ENCODE measurements at places on chromosomes 12 and 14. TPM values are rescaled to one million over a fixed set of nuclear protein-coding genes. Genes with fewer than 3 reads are reported as not detected.

PLEKHH1 gene
- 11.3 TPM for total RNA-seq

P2RX7 gene
- total RNA-seq: 5.1 TPM

IFI27 gene
- 24.2 TPM for total RNA-seq

BEGAIN gene
- 10.1 TPM for total RNA-seq

MSRB3 gene
- total RNA-seq: 5.3 TPM

TC2N gene
- 25.1 TPM for total RNA-seq

CDKN1B gene
- 86.5 TPM for total RNA-seq

GPR132 gene
- total RNA-seq: 0.46 TPM

KHNYN gene
- total RNA-seq: 15.7 TPM

TRHDE gene
- total RNA-seq: 24.2 TPM

ANO4 gene
- 27.2 TPM for total RNA-seq

SLC7A8 gene
- total RNA-seq: 14.8 TPM

BATF gene
- 1.6 TPM for total RNA-seq

PLA2G1B gene
- total RNA-seq: not detected

TEP1 gene
- 8.8 TPM for total RNA-seq

LRRK2 gene
- total RNA-seq: 14.3 TPM

NPFF gene
- total RNA-seq: 1.2 TPM

GLT8D2 gene
- total RNA-seq: 11.5 TPM

MYH6 gene
- total RNA-seq: under 0.01 TPM

CNTN1 gene
- 654 TPM for total RNA-seq

HOXC10 gene
- total RNA-seq: not detected

ZFC3H1 gene
- total RNA-seq: 47.5 TPM

PARP11 gene
- 15.2 TPM for total RNA-seq

DENR gene
- total RNA-seq: 62.3 TPM

POTEM gene
- not detected for total RNA-seq

ADSS1 gene
- 6.7 TPM for total RNA-seq

ABCD2 gene
- 21.0 TPM for total RNA-seq

CHGA gene
- 59.1 TPM for total RNA-seq

LRIG3 gene
- total RNA-seq: 9.0 TPM

NOP9 gene
- 20.3 TPM for total RNA-seq

TMPRSS12 gene
- total RNA-seq: not detected

PLEKHG7 gene
- total RNA-seq: not detected

FOXN4 gene
- total RNA-seq: 0.23 TPM

GPD1 gene
- 12.2 TPM for total RNA-seq

ASCL1 gene
- total RNA-seq: 14.5 TPM
